Small intestine (tissue), 16 donors: ENCODE measurements at places on chromosomes 5 and 9.

GRCh38 chr9:27003426-27004077 is 1.9 kb downstream of the LRRC19 start:
- H3K27me3 ChIP-seq, result no peaks in the 10 kb centered on the region
- peak overlapping the region; percentile 60 for H3K4me3 ChIP-seq
- H3K4me1 ChIP-seq, result no peaks in the 10 kb centered on the region
- peak overlapping the region; percentile 93 for H3K27ac ChIP-seq
- peak; percentile 84 for DNase-seq
- H3K36me3 ChIP-seq, result no peaks in the 10 kb centered on the region

DNA sequence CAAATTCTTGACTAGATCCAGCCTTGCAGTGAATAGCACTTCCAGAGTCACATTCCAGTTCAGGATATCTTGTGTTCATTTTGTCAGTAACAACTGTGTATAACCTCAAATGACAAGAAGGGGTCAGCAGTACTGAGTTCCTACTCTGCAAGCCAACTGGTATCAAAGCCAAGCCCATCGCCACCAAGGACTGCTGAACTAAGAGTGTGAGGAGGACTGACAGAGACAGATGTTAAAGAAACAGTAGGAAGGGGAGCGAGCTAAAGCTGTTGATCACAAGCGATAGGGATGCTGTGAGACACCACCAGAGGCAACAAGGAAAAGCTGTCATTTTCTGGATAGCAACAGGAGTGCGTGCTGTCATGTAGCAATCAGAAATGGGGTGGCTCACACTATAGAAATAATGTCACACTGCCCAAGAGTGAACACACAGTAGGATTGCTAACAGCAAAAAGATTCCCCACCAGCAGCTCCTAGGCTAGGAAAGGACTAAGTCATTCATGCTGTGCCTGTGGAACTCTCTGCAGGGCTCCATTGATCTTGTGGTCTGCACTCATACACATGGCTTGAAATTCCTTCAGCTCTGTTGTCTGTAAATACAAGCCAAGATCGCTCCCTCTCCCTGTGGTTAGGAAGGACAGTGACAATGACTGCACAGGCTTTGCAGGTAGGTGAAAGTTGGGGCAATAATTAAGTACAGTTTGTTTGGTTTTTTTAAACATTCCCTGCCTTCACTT is 658.6 kb downstream of the NR2F1-AS1 start:
- no peaks in the 10 kb centered on the region for H3K36me3 ChIP-seq
- no peak overlapping the region for H3K4me3 ChIP-seq
- no peak overlapping the region for H3K27ac ChIP-seq
- H3K4me1 ChIP-seq, result no peaks in the 10 kb centered on the region

- no peaks in the 10 kb centered on the region for H3K4me1 ChIP-seq
- DNase-seq, result no peak
- H3K27me3 ChIP-seq, result no peaks in the 10 kb centered on the region
These were observed 521.9 kb downstream of the BNC2 start for GRCh38 chr9:16348531-16348930.

DNA sequence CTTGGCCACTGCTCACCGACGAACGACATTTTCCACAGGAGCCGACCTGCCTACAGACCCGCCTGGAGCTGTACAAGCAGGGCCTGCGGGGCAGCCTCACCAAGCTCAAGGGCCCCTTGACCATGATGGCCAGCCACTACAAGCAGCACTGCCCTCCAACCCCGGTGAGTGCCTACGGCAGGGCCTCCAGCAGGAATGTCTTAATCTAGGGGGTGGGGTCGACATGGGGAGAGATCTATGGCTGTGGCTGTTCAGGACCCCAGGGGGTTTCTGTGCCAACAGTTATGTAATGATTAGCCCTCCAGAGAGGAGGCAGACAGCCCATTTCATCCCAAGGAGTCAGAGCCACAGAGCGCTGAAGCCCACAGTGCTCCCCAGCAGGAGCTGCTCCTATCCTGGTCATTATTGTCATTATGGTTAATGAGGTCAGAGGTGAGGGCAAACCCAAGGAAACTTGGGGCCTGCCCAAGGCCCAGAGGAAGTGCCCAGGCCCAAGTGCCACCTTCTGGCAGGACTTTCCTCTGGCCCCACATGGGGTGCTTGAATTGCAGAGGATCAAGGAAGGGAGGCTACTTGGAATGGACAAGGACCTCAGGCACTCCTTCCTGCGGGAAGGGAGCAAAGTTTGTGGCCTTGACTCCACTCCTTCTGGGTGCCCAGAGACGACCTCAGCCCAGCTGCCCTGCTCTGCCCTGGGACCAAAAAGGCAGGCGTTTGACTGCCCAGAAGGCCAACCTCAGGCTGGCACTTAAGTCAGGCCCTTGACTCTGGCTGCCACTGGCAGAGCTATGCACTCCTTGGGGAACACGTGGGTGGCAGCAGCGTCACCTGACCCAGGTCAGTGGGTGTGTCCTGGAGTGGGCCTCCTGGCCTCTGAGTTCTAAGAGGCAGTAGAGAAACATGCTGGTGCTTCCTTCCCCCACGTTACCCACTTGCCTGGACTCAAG is 1.5 kb downstream of the CSF2 start:
- H3K4me1 ChIP-seq, result no peaks in the 10 kb centered on the region
- no peaks in the 10 kb centered on the region for H3K36me3 ChIP-seq
- no peak for DNase-seq
- no peak overlapping the region for H3K4me3 ChIP-seq
- H3K27ac ChIP-seq, result no peak overlapping the region

- no peak for DNase-seq
- H3K4me1 ChIP-seq, result no peaks in the 10 kb centered on the region
- H3K27ac ChIP-seq, result no peak overlapping the region
- H3K4me3 ChIP-seq, result no peak overlapping the region
- H3K36me3 ChIP-seq, result no peaks in the 10 kb centered on the region
These were observed 60.3 kb downstream of the DUSP1 start for GRCh38 chr5:172710676-172711075.

GRCh38 chr5:42005561-42006153 is 80.6 kb downstream of the FBXO4 start:
- H3K27me3 ChIP-seq, result no peaks in the 10 kb centered on the region
- no peaks in the 10 kb centered on the region for H3K4me1 ChIP-seq
- peak; percentile 7 for DNase-seq
- H3K27ac ChIP-seq, result no peak overlapping the region

- DNase-seq, result no peak
- no peaks in the 10 kb centered on the region for H3K27me3 ChIP-seq
- H3K4me3 ChIP-seq, result no peak overlapping the region
- H3K4me1 ChIP-seq, result peaks cover 19% of the 10 kb centered on the region
These were observed 40.0 kb upstream of the CTNNA1 start for GRCh38 chr5:138713247-138713646.

DNA sequence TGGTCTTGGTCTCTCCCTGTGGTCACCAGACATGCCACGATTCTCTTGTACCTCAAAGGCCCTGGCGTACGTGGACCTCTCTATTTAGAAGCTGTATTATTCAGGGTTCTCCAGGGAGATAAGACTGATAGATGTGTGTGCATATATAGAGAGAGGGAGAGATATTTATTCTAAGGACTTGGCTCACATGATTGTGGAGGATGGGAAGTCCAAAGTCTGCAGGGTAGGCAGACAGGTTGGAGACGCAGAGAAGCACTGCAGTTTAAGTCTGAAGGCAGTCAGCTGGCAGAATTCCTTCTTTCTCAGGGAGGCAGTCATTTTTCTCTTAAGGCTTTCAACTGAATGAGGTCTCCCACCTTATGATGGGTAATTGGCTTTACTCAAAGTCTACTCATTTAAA is 16.3 kb downstream of the C9orf57 start:
- peak; percentile 92 for DNase-seq
- peak overlapping the region; percentile 82 for H3K27ac ChIP-seq
- H3K4me1 ChIP-seq, result peaks cover 46% of the 10 kb centered on the region
- no peaks in the 10 kb centered on the region for H3K36me3 ChIP-seq

DNA sequence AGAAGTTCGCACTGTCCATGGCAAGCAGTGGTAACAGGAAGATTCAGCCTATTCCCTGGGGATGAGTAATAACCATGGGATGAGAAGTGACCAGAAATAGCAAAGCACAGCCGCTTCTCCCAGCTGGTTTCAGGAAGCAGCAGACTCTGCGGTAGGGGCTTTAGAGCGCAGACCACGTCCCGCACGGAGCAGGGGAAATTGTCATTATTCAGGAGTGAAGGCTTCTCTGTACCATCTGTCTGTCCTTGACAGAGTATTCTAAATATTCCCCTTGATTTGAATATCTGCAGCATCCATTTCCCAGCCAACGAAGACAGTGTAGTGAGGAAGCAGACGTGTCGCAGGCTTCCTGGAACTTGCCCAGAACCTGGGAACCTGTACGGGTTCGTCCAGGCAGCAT is 159.6 kb downstream of the NXNL2 start:
- no peak for DNase-seq
- no peaks in the 10 kb centered on the region for H3K27me3 ChIP-seq
- no peak overlapping the region for H3K4me3 ChIP-seq
- no peak overlapping the region for H3K27ac ChIP-seq

DNA sequence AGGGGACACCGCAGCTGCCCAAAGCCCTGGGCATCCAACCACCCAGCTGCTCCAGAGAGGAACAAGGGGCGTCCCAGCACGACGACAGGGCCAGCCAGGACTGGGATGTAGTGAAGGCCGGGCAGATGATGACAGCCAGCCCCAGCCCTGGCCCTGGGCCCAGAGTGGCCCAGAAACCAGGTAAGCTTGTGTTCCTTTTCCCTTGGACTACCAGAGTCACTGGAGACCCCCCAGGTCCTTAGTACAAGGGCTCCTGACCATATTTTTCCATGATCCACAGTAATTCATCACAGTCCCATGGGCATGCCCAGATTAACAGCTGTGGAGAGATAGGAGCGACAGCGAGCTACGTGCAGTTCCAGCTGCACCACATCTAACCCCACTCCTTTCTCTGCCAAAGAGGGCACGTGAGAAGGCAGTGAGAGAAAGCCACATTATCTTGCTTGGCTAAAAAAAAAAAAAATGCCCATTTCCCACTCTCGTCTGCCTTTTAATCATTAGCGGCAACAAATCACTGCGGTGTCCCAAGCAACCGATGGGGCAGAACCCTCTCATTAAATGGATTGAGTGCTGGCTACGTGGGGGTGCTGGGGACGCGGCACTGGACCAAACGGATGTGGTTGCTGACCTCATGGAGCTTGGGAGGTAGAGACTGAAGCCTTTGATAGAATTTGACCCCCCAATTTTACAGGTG is 21.7 kb upstream of the SYNPO start:
- DNase-seq, result no peak
- H3K4me1 ChIP-seq, result peaks cover 16% of the 10 kb centered on the region
- peak overlapping the region; percentile 25 for H3K27ac ChIP-seq
- H3K27me3 ChIP-seq, result no peaks in the 10 kb centered on the region

DNA sequence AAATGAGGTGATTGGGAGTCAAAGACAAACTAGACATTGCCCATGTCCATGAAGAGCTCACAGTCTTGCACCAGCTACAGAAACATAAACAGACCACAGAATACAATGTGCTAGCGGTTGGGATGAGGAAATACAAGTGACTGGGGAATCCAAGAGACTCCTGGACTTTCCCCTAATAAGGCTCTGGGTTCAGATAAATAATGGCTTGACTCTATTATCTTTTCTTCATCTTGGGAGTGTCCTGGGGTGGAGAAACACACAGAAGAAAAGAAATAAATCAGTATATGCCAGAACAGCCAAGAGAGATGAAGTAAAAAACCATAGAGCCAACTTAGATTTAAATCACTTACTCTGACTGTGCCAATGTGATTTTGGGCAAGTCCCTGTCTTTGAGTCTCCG is 227.8 kb downstream of the PAPPA start:
- no peaks in the 10 kb centered on the region for H3K27me3 ChIP-seq
- peak; percentile 33 for DNase-seq
- H3K27ac ChIP-seq, result no peak overlapping the region
- no peak overlapping the region for H3K4me3 ChIP-seq

GRCh38 chr9:32550150-32550561 is 2.0 kb upstream of the SMIM27 start:
- DNase-seq, result peak; percentile 10
- no peaks in the 10 kb centered on the region for H3K27me3 ChIP-seq
- no peaks in the 10 kb centered on the region for H3K36me3 ChIP-seq
- H3K27ac ChIP-seq, result peak overlapping the region; percentile 85
- peaks cover 3% of the 10 kb centered on the region for H3K4me1 ChIP-seq
